ENCODE measurements at places on chromosomes 5 and 9.

DNA sequence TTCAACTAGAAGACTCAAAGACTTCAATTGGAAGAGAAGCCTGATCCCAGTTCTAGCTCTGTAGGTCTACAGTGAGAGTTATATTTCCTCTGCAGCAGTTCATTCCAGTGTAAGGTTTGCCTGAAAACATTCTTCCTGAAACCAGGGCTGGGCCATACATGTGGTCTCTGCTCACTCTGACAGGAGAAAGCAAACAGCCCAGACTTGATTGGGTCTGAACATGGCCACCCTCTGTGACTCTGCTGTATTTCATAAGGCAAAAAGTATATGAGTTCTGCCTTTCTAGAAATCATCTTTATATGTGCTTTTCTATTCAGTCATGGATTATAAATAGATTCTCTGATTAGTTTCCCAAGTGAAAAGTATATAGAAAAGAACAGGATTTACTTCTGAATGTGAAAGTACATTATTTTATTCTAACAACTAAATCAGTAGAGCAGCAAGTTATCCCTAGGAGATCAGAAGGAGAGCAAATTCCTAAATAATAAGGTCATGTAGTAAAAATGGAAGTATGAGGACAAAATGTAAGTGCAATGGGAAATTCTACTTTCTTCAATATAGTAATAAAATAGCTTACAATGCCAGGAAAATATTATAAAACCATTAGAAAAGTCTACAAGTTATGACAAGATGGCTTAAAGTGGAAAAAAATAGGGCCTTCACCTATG is 144.3 kb downstream of the EFNA5 start:
- no peak for DNase-seq

- DNase-seq: no peak
Measured at GRCh38 chr9:84691634-84692033, 22.1 kb downstream of the NTRK2 start.

GRCh38 chr9:90774682-90775081 is 26.9 kb upstream of the SYK start:
- no peak for DNase-seq

- no peak for DNase-seq
Measured at GRCh38 chr5:120140501-120140900, 323.6 kb upstream of the PRR16 start.

DNA sequence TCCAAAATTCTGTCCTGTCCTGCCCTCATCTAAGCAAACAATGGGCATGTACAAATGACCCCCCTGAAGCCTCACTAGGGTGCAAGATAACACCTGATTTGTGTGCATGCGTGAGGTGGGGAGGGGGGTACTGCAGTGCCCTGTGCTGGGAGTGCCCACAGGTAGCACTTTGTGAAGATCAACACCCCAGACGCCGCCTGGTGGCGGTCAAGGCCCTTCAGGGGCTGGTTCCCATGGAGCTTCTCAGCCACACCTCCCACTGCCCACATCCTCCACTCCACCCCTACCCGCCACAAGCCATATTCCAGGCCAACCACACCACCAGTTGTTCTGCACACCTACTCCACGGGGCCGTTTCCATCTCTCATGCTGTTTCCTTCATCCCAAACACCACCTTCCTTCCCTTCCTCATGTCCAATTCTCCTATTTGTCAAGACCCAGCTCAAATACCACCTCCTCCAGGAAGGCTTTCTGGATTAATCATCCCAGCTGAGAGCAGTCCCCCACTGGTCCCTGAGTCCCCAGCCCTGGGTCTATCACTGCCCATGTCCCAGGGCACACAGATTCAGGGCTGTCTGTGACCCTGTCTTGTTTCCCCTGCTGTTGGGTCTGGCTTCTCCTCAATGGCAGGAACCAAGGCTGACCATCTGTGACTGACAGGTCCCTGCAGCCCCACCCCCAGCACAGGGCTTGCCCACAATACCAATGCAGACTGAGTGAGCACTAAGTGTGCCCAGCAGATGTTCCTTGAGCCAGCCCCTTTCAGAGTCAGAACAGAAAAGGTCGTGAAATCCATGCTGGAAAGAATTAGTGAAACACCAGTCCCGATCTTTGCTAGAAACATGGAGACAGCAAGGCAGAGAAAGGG is 178.4 kb downstream of the PAX5 start:
- DNase-seq: peak; percentile 8

DNA sequence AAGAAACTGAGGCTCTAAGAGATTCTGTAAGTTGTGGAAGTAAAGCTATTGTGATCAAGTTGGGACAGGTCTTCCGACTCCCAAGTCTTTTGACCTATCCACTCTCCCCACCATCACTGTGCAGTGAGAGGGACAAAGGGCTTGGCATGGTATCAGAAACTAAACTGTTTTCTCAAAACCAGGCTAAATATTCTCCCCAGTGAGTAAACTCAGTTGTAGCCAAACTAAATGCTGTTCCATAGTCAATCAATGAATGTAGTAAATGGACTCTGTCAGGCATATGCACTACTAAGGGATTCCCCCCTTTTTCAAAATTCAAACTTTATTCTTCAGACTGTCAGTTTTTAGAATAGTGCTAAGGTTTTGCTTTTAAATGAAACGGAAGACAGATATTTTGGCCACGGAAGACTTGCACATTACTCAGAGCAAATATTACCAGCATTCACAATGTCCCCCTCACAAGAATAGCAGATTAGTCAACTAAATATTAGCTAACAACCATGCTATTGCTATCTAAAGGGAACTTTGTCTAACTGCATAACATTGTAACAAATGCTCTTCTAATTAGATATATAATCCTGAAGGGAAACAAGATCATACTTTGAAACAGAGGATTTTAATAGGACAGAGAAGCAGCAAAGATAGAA is 7.1 kb downstream of the PRKAA1 start:
- DNase-seq: no peak

All from amniotic epithelial cell (primary cell).